AG04450 (cell line): ENCODE measurements at places on chromosomes 7 and 10. TPM values are rescaled to one million over a fixed set of nuclear protein-coding genes. Genes with fewer than 3 reads are reported as not detected.

The DENND2A gene
- polyA plus RNA-seq = 40.8 and 45.8 TPM in 2 replicates

The GBX1 gene
- not detected in 2 replicates for polyA plus RNA-seq

The MSMB gene
- not detected in 2 replicates for polyA plus RNA-seq

The PDK4 gene
- 0.04 and 0.05 TPM in 2 replicates for polyA plus RNA-seq

The SLC13A1 gene
- polyA plus RNA-seq = not detected in 2 replicates

The FAM24A gene
- polyA plus RNA-seq = not detected in 2 replicates

The OIT3 gene
- polyA plus RNA-seq = not detected in 2 replicates

The OR6V1 gene
- polyA plus RNA-seq = not detected in 2 replicates

The PLCE1 gene
- 2.0 and 2.2 TPM in 2 replicates for polyA plus RNA-seq

The ATOH7 gene
- 0.06 TPM in 1 of 2 replicates, not detected in the other for polyA plus RNA-seq

DNA sequence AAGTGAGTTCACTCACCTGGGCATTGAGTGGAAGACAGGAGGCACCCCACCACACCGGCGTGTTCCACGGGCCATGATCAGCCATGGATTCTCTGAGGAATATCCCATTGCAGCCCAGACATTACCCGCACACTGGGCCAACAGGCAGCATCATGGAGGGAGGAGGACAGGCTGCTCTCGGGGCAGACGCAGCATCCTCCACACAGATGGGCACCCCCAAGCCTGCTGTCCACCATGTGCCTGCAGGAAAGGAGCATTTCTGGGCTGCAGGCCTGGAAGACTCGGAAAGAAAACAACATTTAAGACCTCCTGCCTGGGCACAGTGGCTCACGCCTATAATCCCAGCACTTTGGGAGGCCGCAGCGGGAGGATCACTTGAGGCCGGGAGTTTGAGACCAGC lies 71.0 kb upstream of the SH2B2 start:
- no peak for DNase-seq

DNA sequence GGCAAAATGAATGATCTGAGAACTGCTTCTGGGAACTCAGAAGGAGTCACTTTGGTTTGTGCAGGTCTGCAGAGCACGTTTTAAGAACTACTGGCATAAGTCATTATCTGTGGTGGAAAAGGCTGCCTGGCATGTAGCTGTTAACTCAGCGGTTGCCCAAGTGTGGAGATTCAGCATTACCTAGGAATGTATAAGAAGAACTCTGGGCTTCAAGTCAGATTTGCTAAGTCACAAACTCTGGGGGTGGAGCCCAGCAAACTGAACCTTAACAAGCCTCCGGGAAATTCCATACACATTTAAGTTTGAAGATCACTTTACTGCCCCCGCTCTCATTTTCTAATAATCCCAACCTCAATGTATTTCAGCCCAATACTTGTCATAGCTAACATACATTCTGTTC lies 31.1 kb downstream of the PLXDC2 start:
- peak; percentile 10 for DNase-seq

DNA sequence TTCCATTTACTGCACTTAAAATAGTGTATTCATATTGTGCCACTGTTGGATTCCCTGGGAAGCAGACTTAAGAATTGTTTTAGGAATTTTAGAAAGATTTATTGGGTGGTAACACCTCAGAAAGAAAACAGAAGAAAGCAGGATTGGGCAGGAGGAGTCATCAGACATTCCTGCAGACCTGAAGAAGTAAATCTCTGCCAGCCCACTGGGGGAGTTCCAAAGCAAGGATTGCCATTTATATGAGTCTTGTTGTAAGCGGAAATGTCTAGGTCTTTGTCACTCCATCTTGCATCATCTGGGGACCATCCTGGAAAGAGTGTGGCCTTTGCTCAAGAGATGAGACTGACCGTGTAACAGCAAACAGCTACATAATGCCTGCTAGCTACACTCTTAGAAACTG lies 947.6 kb upstream of the POT1 start:
- DNase-seq = no peak

GRCh38 chr10:77939561-77940001 lies 13.0 kb upstream of the DLG5 start:
- peak; percentile 78 for DNase-seq

- no peak for DNase-seq
These were observed 5.8 kb downstream of the GNAI1 start for GRCh38 chr7:80140388-80140787.

DNA sequence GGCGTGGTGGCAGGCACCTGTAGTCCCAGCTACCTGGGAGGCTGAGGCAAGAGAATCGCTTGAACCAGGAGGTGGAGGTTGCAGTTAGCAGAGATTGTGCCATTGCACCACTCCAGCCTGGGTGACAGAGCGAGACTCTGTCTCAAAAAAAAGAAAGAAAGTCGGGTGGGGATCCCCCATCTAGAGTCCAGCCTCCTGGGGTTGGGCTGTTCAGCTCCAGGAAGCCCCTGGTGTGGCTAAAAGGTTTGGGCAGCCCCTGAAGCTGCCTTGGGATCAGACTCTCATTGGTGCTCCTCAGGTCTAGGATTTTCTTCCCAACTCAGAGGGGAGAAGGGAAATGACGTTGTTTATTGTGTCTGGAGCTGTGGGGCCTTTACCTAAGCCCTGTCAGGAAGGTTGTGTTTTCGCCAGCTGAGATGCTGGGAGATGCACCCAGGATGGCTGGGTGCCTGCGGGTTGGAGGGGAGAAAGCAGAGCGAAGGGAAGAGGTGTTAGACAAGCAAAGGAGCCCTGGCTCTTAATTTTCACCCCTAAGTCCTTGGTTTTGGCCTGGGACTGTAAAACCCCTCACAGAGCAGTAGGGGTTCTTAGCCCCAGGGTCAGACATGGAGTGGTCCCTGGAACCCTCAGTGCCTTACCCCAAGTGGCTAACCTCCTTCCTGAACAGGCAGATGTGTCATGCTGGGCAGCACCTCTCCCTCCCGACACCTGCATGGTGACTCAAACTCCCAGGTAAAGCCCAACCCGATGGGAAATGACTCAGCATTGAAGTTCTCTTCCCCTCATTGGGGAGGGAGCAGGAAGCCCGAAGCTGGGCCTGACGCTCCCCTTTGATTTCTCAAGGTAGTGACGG lies 21.1 kb downstream of the PLAU start:
- no peak for DNase-seq

DNA sequence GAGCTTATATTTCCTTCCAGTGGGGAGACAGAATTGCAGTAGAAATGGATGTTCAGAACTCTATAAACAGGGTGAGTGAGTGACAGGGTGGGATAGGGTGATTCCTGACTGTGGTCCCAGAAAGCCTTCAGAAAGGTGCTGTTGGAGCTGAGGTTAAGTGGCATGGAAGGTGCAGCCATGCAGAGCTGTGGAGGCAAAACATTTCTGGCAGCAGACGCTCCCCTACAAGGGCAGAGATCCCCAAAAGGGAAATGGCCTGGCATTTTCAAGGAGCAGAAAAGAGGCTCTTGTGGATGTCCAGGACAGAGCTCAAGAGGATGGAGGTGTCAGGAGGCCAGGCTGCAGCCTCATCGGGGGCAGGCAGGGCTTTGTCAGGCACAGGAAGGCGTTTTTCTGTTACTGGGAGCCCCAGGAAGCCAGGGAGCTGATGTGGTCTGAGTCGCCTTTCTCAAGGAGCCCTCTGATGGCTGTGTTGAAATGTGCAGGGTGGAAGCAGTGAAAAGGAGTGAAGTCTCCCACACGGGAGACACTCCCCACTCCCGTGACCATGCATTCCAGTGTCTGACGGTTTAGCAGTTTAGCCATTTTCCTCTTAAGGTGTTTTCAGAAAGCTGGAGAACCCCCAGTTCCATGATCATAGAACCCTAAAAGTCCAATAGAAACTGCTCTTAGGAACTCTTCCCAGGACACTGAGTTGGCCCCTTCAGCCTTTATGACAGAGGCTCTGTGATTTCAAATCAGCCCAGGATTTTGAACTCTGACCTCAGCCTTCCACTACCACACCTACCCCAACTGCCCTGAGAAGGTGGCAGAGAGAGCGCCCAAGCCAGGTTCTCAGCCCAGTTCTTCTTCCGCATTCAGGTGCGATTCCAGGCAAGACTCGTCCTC lies 96.2 kb downstream of the C10orf105 start:
- DNase-seq = no peak

- no peak for DNase-seq
These were observed 203.8 kb downstream of the ZEB1 start for GRCh38 chr10:31522820-31523219.

- peak; percentile 62 for DNase-seq
These were observed 183.1 kb downstream of the EXOC4 start for GRCh38 chr7:133436014-133436428.

DNA sequence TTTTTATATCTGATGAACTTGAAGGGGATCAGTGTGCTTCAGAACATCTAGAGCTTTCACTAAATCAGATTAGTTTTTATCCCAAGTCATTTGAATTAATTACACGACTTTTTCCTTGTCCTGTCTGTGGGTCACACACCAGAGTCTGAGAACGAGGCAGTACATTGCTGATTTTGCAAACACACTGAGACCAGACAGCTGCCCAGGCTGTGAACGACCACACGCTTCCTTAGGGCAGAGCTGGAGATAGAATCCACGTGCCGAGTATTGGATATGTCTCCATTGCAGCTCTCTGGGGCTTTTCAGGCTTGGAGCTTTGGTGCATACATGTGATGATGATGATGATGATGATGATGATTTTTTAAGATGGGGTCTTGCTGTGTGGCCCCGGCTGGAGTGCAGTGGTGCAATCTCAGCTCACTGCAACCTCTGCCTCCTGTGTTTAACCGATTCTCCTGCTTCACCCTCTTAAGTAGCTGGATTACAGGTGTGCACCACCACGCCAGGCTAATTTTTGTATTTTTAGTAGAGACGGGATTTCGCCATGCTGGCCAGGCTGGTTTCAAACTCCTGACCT lies 81.1 kb downstream of the CAMK1D start:
- DNase-seq = no peak

GRCh38 chr10:90575125-90575524 lies 282.7 kb downstream of the HTR7 start:
- no peak for DNase-seq

GRCh38 chr7:3657206-3657605 lies 356.2 kb downstream of the SDK1 start:
- no peak for DNase-seq

GRCh38 chr7:27198138-27198841 lies 1.6 kb downstream of the HOXA13 start:
- DNase-seq = no peak

GRCh38 chr10:112775892-112776674 lies 174.0 kb upstream of the TCF7L2 start:
- no peak for DNase-seq

- DNase-seq = no peak
These were observed 168.8 kb downstream of the DNAJB6 start for GRCh38 chr7:157505646-157506045.

DNA sequence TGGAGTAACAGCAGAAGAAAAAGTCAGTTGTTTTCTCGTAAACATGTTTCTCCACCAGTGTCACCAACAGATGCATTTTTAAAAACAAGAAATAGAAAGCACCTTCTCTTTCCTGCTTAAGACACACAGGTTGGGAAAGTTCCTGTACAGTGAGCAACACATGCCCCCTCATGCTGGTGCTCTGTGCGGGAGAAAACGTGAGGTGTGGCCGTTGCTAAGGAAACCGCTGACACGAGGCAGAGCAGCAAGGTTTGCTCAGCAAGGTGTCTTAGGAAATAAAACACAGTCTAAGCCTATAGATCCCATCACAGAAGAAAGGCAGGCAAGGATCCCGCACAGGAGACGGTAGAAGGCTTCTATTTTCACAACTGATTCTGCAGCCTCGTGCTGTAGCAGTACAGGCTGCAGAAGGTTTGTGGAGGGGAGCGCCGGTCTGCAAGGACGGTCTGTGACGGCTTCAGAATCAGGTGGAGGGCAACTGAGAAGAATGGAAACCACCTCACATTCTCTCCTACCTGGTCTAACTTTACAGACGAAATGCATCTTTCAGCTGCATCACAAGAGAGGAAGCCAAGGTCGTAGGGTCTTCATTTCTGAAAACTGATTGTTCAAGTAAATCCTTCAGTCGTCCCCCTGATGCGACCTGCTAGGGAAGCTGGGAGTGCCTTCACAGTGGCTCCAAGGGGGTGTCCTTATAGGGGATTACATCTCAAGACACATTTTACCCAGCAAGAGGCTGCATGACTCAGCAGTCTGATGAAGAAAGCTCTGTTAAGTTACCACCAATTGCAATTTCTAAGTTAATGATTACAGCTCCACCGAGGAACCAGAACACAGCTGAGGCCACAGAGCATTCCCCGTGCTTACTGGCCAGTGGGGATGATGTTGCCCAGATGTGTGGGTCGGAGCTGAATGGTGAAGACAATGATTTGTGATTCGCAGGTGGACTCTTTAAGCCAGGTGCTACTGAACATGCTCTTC lies 150.7 kb upstream of the KLF14 start:
- no peak for DNase-seq

GRCh38 chr10:500876-501275 lies 188.6 kb downstream of the DIP2C start:
- DNase-seq = no peak

GRCh38 chr7:133623721-133624120 lies 370.8 kb downstream of the EXOC4 start:
- DNase-seq = no peak

GRCh38 chr7:43437001-43437400 lies 145.9 kb upstream of the STK17A start:
- no peak for DNase-seq

DNA sequence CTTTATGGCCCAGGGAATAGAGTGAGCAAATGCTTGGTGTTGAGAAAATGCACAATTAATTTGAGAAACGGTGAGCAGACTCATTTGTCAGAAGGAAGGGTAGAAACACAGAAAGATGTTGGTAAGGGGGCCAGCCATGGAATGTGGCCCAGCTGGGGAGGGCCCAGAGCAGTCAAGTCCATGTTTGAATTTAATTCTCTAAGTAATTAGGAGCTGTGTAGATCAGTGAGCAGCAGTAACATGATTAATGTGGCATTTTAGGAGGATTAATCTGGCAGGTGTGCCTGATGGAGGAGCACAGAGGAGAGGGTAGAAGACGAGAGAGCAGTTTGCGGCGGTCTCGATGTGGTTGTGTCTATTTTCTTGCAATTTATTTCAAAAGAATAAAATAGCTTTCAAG lies 218.7 kb downstream of the FRMD4A start:
- DNase-seq = no peak

DNA sequence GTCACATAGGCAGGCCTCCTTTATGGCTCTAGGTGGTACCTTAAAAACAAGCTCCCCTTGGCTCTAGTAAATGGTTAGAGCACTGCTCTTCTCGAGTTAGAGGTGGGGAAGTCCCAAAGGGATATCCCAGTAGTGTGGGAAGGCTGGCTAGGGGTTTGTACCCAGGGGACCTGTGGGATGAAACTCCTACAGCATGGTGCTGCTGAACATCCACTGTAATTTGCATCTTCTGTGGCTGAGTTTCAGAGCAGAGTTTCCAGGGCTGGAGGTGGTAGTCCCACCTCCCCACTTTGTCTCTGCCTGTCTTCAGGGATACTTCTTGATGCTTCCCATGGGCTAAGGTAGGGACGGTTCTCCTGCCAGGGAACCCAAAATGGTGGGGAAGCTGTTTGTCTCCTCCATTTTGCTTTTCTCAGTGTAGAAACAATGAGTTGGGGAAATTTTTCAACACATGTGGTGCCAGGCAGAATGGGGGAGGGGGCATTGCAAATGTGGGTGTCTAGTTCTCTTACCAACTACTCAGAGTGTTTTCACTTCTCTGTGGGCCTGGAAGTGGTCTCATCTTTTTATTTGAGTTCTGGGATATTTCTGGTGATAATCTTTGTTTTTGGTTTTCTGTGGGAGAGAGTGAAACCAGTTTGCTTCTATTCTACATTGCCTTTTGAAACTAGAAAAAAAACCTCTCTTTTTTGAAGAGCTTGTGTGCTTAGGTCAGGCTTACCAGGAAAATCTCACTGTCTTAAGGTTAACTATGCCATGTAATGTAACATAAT lies 36.3 kb downstream of the SCART1 start:
- DNase-seq = no peak
